ENCODE measurements at places on chromosomes 3 and 15. TPM values are rescaled to one million over a fixed set of nuclear protein-coding genes. Genes with fewer than 3 reads are reported as not detected.

LAMB2 gene
- 568 TPM for total RNA-seq

PLCH1 gene
- 1.3 TPM for total RNA-seq

ARL6 gene
- total RNA-seq = 6.2 TPM

ARPC4 gene
- 62.0 TPM for total RNA-seq

FGF7 gene
- 35.0 TPM for total RNA-seq

CLASP2 gene
- 68.3 TPM for total RNA-seq

ZNF619 gene
- 3.9 TPM for total RNA-seq

TEX9 gene
- 0.32 TPM for total RNA-seq

FAM43A gene
- total RNA-seq = 16.6 TPM

SLC6A6 gene
- 13.5 TPM for total RNA-seq

KBTBD12 gene
- 29.4 TPM for total RNA-seq

CPEB1 gene
- 1.3 TPM for total RNA-seq

FBXO40 gene
- total RNA-seq = 207 TPM

ACKR4 gene
- total RNA-seq = 2.9 TPM

BFSP2 gene
- total RNA-seq = not detected

DNA sequence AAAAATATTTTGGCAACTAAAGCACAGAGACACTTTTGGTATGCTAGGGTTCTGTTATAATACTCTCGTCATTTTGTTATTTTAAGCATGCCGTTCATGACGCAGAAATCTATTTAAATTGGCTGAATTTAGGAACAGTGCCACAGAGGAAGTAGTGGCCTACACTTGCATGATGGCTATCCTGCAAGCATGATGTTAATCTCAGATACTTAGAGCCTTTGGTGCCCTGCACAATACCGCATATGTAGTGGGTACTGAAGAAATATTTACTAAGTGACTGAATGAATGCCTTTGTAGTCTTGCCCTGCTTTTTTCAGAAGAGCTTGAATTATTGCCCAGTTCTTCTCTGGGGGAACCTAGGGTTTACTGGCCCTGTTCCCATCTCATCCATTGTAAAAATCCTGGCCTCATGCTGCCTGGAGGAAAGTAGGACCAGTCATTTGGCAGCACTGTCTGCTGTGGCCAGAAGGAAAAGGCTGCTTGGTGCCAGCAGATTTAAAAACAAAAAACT lies 79.0 kb downstream of the SERPINI1 start:
- no peak for DNase-seq

GRCh38 chr3:16545413-16546185 lies 32.1 kb upstream of the RFTN1 start:
- DNase-seq = no peak

GRCh38 chr3:129259612-129260477 lies 10.4 kb downstream of the COPG1 start:
- no peak for DNase-seq

- DNase-seq = no peak
Observed at GRCh38 chr3:131772269-131773026, 262.4 kb downstream of the CPNE4 start.

GRCh38 chr3:12155828-12156227 lies 2.9 kb downstream of the TIMP4 start:
- DNase-seq = no peak

DNA sequence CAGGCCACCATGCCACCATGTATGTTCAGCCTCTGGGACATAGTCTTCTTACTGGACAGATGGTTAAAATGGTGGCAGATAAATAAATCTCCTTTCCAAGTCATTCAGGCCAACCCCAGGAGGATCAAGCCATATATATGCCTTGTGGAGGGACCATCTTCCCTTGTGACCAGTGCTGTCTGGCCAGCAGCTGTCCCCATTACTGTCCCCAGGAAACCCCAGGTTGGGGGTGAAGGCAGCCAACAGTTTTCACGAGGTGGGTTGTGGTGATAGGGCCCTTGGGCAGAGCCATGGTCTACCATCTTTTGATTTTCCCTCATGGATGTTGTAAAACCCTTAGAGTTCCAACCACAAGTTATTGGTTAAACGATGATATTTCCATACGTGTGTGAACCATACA lies 48.7 kb upstream of the PCSK6 start:
- no peak for DNase-seq

DNA sequence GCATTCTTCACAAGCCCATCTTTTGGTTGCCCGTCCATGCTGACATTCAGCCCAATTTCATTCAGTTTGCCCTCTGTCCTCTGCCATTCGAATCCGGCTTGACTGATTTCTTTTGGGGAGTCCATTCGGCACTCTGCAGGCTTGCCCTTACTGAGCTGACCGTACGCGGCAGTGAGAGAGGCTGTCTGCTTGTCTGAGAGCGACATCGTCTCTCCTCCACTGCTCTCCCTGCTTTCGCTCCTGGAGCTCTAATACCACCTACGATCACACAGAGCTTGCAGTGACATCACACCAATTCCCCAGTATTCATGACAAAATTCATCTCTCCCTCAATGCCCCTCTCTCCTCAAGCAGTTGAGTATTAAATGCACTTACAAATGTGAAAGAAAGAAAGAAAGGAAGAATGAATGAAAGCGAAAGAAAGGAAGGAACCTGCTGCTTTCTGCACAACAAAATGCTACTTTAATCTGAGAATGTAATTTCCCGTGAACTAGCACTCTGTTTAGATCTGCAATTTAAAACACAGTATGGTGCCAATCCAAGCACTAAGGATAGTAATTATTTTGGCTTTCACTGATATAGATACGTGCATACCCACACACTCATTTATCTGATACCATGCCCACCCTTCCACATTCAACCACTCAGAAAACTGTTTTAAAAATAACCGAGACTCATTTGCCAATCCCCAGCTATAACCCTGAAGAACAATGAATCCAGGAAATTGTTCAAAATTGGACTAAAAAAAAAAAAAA lies 89.5 kb downstream of the DHX30 start:
- no peak for DNase-seq

DNA sequence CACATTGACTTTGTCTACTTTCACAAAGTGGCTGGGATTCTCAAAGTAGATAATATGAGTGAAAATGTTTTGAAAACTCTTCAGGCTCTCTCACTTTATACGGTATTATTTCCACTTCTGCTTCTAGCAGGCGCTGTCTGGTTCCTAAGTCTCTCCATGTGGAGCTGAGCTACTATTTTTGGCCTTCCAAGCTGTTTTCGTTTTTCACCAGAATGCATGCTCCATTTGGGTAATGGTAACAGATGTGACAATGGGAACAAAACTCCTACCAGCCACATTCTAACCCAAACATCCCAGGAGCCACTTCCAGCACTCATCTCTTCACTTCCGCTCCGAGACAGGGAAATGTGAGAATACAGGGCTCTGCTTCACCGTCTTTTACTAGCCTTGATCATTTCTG lies 586.7 kb downstream of the NTRK3 start:
- no peak for DNase-seq

- DNase-seq = no peak
Observed at GRCh38 chr3:78838362-78838761, 929.4 kb downstream of the ROBO1 start.

GRCh38 chr3:159749406-159749805 lies 239.2 kb upstream of the IL12A start:
- no peak for DNase-seq

GRCh38 chr15:38859574-38859973 lies 295.0 kb upstream of the RASGRP1 start:
- DNase-seq = no peak

DNA sequence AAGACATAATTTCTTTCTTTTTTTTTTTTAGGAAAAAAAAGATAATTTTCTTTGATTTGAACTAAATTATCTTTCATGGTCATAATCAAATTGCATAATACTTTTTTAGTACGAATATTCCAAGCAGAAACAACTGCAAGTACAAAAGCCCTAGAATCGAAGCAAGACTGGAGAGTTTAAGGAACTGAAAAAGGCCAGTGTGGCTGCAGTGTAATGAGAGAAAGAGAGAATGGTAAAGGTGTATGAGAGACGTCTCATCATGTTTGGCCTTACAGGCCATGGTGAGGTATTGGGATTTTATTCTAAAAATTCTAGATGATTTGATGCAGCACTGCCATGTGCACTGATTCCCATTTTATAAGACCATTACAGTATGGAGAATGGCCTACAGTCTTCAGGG lies 180.9 kb downstream of the SUCNR1 start:
- no peak for DNase-seq

- no peak for DNase-seq
Observed at GRCh38 chr3:123161167-123161566, 40.6 kb upstream of the SEC22A start.

DNA sequence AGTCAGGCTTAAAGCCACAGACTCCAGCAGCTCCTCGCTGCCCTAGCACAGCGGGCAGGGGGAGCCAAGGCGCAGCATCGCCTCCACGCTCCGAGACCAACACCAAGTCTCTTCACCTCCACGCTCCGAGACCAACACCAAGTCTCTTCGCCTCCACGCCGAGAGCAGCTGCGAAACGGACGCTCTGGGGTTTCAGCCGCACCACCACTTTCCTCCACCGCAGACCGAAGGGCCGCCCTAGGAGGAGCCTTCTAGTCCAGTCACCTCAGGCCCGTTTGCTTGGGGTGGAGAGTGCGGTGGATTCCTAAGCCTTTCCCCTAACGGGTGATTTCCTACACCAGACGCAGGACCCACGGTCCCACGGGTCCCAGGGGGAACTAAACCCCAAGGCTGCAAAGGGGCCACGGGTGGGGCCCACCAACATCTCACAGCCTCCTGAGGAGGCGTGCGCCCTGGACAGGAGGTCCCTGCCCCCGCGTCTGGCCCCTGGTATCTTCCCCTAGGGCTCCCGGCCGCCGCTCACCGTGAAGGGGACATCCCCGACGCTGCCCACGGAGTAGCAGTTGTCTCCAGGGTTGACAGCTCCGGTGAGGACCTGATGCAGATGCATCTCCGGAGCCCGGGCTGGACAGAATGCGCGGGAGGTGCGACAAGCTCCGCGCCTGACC lies 501 bp downstream of the DMXL2 start:
- DNase-seq = peak; percentile 62

GRCh38 chr3:187967993-187968392 lies 186.0 kb upstream of the LPP start:
- DNase-seq = no peak

GRCh38 chr3:23035927-23036640 lies 167.0 kb upstream of the UBE2E2 start:
- DNase-seq = no peak

- DNase-seq = no peak
Observed at GRCh38 chr3:71890356-71890931, 105.5 kb upstream of the PROK2 start.

DNA sequence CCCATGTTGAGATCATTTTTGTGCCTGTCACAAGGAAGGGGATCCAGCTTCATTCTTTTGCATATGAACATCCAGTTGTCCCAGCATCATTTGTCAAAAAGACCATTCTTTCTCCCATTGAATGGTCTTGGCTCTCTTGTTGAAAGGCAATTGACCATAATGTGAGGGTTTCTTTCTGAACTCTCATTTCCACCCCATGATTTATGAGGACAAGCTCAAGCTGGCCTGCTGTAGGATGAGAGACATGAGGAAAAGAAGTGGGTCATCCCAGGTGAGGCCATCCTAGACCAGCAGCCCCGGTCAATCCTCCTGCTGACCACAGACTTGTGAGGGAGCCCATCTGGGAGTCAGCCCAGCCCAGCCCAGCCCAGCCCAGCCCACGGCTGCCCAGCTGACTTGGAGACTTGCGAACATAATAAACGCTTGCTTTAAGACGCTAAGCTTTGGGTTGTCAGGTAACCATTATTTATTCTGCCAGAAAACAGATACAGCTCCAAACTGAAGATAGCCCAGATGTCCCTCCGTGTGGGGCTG lies 69.0 kb downstream of the LINGO1 start:
- no peak for DNase-seq

DNA sequence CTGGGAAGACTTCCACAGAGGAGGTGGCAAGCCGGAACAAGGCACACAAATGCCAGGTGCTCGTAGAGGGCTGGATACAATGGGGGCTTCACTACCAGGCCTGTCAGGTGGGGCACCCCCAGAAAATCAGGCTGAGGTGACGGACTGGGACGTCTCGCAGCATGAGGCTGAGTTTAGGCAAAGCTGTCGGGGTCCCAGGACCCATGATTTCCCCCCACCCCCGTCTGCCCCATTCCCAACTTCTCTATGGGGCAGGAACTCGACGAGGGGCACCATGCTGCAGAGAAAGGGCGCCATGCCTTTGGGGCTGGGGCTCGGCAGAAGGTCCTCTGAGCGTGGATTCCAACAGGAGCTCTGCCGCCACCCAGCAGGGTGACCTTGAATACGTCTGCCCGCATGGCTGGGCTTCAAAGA lies 65.7 kb upstream of the HES1 start:
- no peak for DNase-seq

DNA sequence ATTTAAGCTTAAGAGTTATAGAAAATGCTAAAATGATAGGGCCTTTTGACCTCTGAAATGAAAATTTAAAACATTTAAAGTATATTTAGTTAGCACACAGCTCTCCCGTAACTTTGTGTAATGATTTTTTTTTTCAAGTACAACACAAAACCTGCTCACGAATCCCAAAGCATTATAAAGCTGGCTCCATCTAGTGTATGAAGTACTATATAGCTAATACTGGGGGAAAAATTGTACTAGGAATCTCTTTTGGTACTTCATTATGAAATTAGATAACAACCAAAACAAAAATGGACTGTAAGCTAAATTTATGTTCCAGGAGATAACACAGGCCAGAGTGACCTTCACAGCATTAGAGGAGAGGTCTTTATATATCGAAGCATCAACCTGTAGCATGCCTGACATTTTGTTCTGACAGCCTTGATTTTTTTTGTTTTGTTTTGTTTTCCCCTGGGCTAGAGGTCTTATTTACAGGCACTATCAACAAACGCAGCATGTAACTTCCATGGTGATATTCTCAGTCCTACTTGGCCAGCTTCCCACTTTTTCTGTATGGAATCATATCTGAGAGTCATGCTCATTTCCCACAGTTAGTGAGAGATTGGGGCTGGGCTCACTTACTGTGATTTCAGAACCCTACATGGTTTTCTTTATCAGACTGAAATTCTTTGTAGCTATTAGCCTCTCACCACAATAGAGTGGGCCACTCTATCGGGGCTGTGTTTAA lies 116.3 kb downstream of the MITF start:
- no peak for DNase-seq

GRCh38 chr15:31390029-31390428 lies 63.4 kb downstream of the KLF13 start:
- DNase-seq = no peak

GRCh38 chr3:13532631-13533030 lies 16.3 kb upstream of the FBLN2 start:
- DNase-seq = peak; percentile 56

DNA sequence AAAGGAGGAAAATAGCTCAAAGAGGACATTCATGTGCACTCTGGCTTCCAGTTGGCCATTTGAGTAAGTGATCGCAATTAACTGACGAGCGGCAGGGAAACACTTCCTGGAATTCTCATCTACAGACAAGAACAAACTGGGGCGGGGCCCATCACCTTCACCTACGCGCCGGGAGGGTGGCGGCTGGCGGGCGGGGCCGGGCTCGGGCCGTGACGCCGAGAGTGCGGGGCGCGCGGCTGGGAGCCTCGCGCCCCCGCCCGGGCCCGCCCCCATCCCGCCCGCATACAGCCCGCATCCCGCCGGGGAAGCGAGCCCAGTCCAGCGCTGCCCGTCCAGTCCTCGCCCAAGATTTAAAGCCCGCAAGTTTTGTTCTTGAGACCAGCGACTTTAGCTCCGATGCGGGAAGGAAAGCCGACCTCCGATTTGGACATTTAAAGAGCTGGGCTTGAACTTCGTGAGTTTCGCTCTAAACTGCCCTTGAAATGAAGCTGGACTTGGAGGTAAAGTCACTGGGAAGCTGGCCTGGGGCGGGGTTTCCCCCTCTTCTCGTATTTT lies at the start of gene B3GNT5:
Gene B3GNT5, plus strand, starts transcription at position 281 of the 555 bp plus-strand sequence. CDS start 16,546 bp downstream, outside the sequence.
- DNase-seq = peak; percentile 59
